GM10248 (cell line): ENCODE measurements at places on chromosomes 5 and 9.

DNA sequence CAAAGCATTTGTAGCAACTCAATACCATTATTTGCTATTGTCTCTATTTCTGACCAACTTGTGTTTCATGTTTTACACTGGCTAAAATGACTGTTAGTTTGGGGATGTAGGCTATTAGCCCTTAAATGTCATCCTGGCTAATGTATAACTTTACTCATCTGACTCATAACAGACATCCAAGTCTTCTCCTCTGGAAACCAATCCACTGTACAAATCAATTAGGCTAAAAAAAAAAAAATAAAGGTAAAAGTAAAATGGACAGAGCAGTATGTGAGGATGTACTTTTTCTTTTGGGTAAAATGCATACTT is 20.6 kb downstream of the MEGF9 start:
- no peak for DNase-seq

DNA sequence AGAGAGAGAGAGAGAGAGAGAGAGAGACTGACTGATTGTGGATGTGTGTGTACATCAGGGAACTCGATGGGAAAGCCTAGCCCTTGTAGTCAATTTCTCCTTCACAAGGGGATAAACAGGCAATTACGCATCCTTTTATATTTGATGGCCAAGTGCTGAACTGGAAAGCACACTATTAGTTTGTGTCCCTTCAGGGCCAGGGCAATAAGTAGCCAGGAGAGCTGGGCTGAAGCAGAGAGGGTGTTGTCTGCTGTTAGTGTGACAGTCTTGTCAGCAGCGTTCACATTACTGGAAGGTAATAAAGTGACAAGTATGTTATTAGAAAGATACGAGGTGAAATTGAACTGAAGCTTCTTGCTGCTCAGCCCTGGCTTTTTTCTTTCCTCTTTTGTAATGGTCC is 457.7 kb downstream of the BNC2 start:
- DNase-seq: no peak

GRCh38 chr9:109072133-109072692 is 47.5 kb downstream of the TMEM245 start:
- DNase-seq: no peak

DNA sequence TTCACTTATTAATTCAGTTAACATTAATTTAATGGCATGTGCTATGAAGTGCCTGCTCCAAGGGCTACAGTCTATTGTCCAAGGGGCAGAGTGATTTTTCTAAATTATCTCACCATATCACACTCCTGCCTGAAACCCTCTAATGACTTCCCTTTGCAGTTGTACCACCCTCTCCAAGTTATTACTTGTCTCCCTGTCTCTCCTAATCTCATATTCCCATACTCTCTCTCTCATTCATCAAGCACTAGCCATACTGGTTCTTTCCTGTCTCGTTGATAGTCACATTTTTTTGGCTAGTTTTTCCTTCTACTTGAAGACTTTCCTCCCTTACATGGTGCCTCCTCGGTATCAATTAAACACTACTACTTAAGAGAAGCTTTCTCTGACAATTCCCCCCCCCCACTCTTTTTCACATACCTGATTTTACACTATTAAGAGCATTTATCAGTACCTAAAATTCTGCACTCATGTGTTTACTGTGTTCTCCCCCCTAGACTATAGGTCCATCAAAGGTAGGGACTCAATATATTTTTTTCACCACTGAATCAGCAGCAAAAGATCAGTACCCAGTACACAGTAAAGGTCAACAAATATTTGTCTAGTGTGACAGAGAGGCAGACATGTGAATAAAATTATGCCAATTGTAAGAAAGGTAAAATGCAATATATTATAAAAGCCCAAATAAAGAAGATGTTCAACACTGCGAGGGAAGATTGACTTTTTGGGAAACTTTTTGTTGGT is 19.0 kb downstream of the RICTOR start:
- DNase-seq: no peak

DNA sequence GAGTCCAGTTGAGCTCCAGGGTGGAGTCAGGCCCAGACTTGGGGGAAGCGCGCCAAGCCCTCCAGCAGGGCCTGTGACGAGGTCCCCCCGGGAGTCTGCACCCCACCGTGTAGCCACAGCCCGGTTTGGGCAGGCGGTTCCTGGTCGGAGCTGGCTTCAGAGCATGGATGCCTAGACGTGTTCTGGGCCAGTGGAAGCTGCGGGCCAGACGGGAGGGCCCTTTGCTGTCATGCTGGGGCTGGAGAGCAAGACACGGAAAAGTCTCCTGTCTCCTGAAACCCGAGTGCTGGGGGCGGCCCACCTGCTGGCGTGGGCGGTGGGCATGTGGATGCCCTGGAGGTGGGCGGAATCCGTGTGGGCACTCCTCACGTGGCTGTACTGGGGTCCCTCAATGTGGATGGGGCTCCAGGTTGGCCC is 1.9 kb downstream of the GPSM1 start:
- DNase-seq: no peak

- no peak for DNase-seq
Observed at GRCh38 chr5:180052211-180052818, 19.2 kb downstream of the RNF130 start.

DNA sequence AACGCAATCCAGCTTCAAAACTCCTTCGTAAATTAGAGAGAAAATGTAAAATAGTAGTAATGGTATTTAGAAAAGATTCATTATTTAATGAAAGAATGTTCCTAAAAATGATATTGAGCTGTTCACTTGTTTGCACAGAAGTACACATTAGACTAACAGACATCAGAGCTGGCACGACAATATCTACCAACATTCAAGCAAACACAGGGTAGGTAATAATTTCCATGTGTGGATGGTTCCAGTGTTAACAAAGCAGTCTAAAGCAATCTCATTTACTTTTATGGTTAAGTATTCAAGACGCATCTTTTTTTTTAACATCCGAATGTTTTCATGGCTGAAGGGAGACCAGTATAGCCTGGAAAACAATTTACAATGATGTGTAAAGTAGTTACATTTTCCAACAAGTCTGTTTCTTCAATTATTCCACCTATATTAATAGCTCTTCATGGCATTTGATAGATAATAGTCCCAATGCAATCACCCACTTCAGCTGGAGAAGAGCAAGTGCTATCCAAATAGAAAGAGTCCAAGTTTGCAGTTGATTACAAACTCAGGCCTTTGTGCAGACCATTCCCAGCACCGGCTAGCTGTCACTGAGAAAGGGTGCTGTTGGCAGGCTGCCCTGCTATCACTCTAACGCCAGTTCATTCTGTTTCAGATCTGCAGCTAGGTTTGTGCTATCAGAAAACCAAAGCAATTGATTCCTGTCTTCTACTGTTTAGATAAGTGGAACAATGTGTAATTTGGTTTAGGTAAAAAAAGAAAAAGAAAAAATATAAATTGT is 458.8 kb downstream of the DTWD2 start:
- DNase-seq: no peak

- peak; percentile 16 for DNase-seq
Observed at GRCh38 chr5:65803699-65804391, 81.8 kb downstream of the NLN start.

DNA sequence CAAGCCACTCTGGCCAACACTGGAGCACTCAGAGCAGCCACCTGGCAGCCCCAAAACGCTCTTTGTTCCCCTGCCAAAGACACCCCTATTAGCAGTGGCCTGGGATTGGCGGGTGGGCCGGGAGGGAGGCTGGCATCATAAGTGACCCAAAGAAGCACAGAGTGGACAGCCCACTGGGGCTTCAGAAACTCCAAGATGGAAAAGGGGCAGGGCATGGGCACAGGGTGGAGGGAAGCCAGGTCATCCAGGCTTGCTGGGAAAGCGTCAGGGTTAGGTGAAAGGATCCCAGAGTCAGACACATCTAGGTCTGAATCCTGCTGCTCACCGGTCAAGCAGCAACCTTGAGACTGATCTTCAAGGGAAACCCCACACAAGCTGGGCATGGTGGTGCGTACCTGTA is 14.8 kb downstream of the EEIG1 start:
- DNase-seq: no peak

DNA sequence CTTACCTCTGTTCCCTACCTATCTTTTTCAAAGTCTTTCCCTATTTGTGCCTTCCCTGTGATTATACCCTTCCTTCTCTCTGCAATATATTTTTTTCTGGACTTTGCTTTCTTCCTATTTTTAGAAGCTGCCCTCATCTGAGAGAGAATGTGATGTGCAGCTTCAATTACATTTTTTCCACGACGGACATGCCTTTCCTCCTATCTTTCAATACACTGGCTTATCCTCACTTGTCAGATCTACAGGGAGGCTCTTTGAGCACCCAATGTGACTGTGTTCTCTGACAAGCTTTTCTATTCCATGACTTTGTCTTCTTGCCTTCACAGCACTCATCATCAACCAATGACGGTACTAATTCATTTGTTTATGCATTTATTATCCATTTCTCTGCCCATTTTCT is 227.9 kb upstream of the CLINT1 start:
- DNase-seq: no peak

- no peak for DNase-seq
Observed at GRCh38 chr5:58902765-58903164, 319.9 kb downstream of the RAB3C start.

- no peak for DNase-seq
Observed at GRCh38 chr9:98569491-98569890, 139.2 kb downstream of the GABBR2 start.

DNA sequence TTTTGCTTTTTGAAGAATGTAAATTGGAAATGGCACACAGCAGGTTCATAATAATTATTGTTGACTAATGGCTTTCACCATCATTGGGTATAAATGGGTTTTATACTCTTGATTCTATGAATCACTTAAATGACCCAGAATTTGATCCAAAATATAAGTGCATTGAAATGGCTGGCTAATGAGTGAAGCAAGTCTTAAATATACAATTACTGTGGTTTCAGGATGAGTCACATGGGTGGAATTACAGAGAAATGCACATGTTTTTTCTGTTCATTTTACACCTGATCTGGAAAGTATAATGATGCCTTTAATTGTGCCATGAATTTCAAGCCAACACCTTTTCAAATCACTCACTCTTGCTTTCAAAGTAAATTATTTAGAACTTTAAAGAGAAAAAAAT is 380.8 kb upstream of the CD180 start:
- no peak for DNase-seq

- DNase-seq: no peak
Observed at GRCh38 chr5:14167211-14167845, 24.2 kb downstream of the TRIO start.

- DNase-seq: peak; percentile 10
Observed at GRCh38 chr5:127865273-127865672, 162.1 kb downstream of the CCDC192 start.

DNA sequence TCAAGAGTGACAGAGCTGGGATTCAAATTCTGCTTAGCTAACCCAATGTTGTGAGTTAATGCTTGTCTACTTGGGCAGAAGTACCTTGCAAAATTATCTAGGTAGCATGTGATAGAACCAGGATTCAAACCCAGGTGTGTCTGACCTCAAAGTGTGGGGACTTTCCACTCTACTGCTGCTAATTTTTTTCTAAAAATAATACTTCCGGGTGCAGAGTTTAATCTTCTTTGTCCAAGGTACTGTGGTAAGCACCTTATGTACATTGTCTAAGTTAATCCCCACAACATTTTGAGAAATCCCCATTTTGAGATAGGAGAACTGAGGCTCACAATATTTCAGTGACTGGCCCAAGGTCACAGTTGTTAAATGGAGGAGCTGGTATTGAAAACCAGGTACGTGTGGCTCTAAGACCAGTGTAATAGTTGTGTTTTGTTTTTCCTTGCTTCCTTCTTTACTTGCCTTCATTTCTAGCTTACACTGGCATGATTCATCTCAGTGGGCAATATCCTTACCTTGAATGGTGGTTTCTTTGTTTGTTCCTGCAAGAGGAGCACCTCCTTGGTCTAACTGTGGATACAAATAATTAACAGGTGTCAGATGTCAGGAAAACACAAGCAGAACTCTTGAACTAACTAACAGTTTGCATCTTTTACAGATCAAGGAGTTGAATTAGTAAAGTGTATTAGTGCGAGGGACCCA is 7.5 kb downstream of the ALDOB start:
- peak; percentile 18 for DNase-seq

- no peak for DNase-seq
Observed at GRCh38 chr5:100595812-100596173, 60.6 kb downstream of the FAM174A start.

- DNase-seq: no peak
Observed at GRCh38 chr5:178277866-178278265, 45.3 kb upstream of the PHYKPL start.

GRCh38 chr9:79107911-79108676 is 463.7 kb upstream of the TLE4 start:
- DNase-seq: no peak

DNA sequence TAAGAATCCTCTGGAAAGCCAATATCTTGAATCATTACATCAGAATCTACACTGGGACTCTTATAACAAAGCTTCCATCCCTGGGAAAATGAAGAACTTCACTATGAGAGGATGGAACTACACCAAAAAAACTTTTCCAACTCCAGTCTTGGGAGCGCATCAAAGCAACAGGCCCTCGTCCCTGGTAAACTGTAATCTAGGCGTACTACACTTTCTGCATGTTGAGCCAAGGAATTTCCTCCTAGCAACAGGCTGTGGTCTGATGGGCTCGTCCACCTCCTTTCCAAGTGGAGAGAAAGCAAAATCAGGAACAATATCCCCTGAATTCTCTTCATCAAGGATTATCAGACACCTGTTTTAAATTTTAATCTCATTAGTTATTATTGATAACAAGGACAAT is 94.1 kb downstream of the NFIB start:
- DNase-seq: no peak

DNA sequence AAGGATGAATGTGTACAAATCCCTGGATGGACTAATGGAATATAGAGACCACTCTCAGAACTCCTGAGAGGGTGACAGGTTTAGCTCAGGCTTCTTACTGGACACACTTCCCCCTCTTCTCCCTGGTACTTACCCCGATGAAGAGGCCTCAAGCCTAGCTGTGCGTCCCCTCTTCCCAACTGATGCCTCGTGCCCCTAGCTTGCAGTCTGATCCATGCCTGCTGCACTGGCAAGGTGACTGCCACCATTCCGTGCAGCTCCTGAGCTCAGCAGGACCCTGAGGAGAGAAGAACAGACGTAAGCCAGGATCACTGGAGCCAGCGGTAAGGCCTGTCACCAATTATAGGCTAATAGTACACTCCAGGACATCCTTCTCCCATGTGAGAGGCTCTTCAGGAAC is 5.5 kb upstream of the STOML2 start:
- DNase-seq: no peak

DNA sequence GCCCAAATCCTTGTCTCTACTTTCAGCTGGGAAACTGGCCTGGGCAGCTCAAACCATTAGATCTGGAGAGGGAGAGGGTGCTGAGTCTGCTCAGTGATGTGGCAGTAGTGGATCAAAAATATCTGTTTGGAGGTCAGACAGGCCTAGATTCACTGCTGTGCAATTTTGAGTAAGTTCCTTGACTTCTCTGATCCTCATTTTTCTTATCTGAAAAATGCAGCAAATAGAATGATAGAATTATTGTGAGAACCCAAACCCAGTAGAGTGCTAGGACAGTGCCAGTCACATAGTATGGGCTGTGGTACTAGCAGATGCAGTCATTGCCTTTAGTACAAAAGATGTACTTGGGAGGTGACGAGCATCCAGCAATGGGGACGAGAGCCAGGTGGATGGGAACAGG is 50.2 kb downstream of the ARHGEF37 start:
- DNase-seq: no peak

- no peak for DNase-seq
Observed at GRCh38 chr5:83488821-83489220, 17.3 kb downstream of the VCAN start.
